ENCODE measurements at places on chromosomes 6 and 20.

DNA sequence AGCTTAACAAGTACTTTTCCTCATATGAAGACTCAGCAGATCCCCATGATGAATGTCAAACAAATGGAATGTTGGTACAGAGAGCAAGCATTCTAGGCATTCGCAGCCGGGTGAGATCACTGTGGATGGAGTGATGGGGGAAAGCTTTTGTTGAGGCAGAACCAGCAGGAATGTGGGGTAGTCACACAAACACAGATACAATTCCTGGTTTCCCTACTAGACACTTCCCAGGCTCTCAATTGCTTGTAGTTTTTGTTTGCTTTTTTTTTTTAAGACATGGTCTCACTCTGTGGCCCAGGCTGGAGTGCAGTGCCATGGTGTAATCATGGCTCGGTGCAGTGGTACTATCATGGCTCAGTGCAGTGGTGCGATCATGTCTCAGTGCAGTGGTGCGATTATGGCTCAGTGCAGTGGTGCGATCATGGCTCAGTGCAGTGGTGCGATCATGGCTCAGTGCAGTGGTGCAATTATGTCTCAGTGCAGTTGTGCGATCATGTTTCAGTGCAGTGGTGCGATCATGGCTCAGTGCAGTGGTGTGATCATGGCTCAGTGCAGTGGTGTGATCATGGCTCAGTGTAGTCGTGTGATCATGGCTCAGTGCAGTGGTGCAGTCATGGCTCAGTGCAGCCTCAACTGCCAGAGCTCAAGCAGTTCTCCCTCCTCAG is 15.4 kb upstream of the IER3 start:
- no peak for DNase-seq

- peak; percentile 84 for DNase-seq
Observed at GRCh38 chr20:35447082-35447789, 8.2 kb upstream of the CEP250 start.

- peak; percentile 11 for DNase-seq
Observed at GRCh38 chr6:117352466-117353081, 73.2 kb downstream of the ROS1 start.

- DNase-seq, result peak; percentile 56
Observed at GRCh38 chr20:1185790-1186334, 1.1 kb upstream of the TMEM74B start.

DNA sequence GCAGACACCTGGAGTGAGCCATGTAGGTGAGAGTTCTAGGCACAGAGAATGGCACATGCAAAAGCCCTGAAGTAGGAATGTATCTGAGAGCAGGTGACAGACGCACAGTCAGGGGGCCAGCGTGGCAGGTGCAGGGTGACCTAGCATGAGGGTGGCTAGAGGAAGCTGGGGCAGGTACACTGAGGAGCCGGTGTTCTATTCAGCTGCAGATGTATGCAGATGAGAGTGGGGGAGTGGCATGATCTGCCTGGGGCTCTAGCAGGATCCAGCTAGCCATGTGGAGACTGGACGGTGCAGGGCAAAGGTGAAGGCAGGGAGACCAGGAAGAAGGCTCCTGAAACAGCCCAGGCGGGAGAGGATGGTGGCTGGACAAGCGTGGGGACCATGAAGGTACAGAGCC is 10.7 kb downstream of the PEDS1 start:
- no peak for DNase-seq

GRCh38 chr20:24157213-24157612 is 168.6 kb upstream of the GGTLC1 start:
- DNase-seq, result no peak

- no peak for DNase-seq
Observed at GRCh38 chr20:25309395-25310267, 61.7 kb downstream of the PYGB start.

DNA sequence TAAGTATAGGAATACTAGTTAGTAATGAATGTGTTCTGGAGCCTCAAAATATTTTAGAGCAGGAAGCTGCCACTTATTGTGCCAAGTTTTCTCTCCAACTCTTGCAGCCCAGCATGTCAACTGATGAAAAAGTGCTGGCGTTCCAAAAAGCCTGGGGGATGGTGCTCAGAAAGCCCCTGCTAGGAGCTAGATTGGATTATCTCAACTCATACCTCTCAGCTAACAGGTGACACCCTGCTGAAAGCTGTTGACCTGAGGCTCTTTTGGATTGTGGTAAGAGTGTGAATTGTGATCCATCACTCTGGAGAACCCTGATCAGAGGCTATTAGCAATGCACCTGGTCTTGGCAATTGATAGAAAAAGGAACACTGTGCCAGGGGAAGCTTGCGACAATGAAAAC is 580.4 kb downstream of the EYS start:
- DNase-seq, result no peak

DNA sequence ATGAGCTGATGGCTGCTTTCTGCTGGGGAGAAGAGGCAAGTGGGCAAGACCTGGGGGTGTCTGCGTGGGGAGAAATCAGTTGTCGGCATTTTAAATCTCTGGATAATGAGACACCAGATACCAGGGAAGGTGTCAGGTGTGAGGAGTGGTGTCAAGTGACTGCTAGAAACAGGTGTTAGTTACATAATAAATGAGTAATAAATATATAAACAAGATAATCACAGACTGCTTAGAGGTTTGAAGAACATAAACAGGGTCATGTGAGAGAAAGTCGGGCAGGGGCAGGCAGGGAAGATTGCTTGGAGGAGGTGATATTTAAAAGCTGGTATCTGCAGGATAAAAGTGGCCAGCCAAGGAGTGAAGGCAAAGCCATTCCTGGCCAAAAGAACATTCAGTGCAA is 87.2 kb upstream of the RIN2 start:
- no peak for DNase-seq

DNA sequence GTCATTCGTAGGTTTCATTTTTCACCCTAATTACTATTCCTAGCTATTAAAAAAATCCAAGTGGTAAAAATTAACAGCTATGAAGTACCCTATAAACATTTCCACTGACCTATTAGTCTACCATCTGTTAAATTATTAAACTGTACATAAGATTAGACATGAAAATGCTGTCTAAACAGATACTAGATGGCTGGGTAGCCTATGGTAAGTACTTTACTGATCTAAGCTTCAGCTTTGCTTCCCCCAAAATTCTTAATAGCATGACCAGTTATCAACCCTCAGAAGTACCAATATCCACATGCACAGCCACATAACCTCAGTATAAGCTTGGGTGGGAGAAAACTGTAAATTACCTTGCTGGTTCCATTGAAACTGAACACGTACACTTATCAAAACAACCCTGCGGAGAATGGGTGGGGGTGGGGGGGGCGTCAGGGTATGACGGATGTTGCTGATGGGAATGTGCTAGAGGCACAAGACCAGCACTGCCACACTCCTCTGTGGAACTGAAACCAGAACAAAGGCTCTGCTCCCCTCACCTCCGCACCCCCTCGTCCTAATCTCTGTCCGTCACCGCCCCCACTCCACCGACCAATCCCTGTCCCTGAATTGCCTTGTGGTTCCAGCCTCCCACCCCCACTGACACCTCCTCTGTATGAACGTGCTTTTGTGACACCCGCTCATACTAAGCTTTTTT is 45.3 kb downstream of the B4GALT5 start:
- DNase-seq, result peak; percentile 48

DNA sequence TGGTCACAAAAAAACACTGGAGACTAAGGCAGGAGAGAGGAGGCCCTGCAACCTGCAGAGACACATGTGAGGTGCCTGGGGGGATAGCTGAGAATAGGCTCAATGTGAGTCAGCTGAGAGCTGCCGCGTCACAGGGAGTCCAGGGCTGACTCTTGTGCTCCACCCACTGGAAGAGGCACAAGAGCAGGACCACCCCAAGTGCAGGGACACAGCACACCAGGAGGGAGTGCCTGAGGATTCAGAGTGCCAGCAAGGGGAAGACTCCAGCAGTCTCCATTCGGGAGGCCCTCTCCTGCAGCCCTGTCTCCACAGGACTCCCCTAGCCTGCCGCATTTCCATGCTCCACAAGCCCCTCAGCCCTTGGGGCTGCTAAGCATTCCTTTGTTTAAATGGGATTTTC is 105.5 kb downstream of the HUS1B start:
- no peak for DNase-seq

DNA sequence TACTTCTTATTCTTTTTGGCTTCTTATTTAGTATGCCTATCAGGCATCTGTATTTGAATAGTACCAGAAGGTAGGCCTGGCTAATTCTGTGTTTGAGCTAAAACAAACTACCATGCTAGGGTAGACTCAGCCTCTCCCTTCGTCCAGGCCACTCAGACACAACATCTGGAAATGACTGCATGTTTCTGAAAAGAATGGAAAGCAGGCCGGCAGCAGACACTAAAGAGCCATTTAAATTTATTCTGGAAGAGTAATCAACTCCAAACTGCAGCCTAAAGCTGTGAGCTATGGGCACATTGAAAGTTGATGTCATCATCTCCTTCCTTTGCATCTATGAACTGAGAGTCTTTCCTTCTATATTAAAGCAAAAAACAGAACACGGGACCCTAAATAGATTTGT is 70.9 kb upstream of the SAMD5 start:
- DNase-seq, result no peak

GRCh38 chr6:41650120-41650519 is 11.9 kb downstream of the MDFI start:
- DNase-seq, result no peak

- DNase-seq, result peak; percentile 75
Observed at GRCh38 chr6:20952699-20953474, 418.6 kb downstream of the CDKAL1 start.

- DNase-seq, result no peak
Observed at GRCh38 chr20:32780749-32781655, 18.8 kb downstream of the DNMT3B start.
